ENCODE measurements at places on chromosomes 4 and X.

DNA sequence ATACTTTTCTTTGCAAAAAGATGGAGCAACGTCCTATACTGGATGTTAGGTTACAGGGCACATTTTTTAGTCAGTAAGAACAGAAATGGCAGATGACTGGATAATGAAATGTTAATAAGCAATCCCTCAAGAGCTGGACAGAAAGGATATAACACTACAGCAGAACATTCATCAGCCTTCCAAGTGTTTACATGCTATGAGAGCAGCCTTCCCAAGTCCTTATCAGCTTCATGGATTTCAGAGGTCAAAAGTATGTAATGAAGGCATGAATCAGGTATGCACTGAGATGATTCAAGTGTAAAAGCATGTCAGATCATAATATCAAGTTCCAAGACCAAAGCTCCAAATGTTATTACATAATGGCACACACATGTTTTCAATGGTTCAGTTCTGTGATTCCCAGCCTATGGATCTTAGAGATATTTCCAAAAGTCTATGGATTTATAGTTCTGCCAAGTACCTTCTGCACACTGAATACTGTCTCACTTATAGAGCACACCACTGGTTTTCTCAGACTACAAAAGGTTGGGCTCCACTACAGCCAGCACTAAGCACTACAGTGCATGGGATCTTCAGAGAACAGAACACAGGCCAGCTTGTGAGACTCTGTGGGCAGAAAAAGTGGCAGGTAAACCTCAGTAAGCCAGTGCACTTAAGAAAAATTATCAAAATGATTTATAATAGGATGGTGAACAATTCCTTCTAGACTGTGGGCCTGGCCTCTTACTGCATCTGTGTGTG, 49.2 kb downstream of the GPC4 start:
- peak; percentile 20 for DNase-seq

GRCh38 chr4:32485956-32486355, 1765.8 kb downstream of the PCDH7 start:
- DNase-seq, result no peak

DNA sequence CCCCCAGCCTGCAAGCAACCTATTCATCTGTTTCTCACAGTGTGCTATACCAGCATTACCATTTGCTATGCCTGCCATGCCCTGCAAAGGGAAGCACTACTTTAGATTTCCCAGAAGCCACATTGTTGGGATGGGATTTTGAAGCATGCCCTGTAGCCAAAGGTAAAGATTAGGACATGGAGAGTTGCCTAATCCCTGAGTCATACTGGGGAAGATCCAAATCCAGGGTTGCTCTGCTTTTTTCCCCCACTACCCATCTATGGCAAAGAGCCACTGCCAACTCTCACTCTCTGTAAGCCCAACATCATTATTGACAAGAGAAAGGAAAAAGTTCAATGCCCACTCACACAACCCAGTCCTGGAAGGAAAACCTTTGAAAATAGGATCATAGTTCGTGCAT, 36.7 kb upstream of the TMEM164 start:
- DNase-seq, result no peak

GRCh38 chr4:78293821-78294301, 236.7 kb downstream of the FRAS1 start:
- peak; percentile 59 for DNase-seq

GRCh38 chr4:122742933-122743829, 10.7 kb downstream of the BBS12 start:
- DNase-seq, result no peak

DNA sequence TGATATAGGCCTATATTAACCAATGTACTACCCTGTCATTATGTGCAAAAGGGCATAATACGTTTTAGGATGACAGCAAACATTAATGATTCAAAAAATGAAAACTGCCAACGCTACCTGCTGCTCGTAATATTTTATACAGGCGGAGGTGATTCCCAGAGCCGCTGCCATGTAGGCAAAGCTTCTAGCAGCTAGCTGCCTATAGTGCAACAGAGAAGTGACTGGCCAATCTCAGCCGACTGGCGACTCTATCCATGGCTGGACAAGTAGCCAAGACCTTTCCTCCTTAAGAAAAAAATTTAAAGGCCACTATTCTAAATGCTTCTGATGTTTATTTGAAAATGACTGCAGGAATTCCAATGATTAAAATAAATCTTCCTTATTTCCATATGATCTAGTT, 1.9 kb downstream of the PPARGC1A start:
- DNase-seq, result no peak

DNA sequence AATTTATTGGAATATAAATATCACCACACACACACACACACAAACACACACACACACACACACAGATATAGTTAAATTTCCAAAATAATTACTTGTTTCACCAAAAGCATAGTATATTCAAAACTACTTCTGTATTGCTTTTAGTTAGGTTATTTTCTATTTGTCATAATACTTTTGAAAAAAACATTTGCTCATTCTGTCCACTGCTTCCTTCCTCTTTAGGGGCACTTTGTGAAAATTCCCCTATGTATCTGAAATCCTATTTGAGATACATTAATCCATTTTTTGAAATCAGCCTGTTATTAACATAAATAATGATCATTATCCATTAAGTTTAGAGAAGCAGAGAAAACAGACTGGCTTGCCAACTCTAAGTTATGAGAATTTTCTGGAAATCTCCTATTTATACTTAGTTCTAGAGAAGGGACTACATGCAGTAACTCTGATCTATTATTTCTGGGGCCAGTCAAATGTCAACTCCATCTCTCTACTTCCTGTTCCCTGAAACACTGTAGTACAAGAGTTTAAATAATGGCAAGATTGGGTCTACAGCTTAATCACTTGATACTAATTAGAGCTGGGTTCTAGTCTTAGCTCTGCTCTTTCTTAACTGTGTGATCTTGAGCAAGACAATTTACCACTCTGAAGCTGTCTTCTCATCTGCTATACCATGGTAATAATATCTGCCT, 54.4 kb upstream of the GPR174 start:
- no peak for DNase-seq

DNA sequence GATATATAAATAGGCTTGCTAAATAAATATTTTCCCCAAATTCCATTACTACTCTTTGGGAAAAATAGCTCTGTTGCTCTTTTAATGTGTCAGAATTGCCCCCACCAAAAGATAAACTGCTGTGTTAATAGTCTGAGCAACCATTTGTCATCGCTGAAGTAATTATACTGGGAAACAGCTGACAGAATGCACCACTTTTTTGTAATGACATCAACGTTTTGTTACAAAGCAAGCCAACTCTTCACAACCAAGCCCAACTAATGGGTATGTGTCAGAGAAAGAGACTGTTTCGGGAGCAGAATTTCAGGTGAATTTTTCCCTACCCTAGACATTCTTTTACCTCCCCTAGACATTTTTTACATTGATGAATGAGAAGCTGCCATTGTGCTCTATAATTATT, 405.0 kb upstream of the MAGEB18 start:
- no peak for DNase-seq

GRCh38 chr4:1309261-1310010, 19.7 kb downstream of the MAEA start:
- DNase-seq, result peak; percentile 99

GRCh38 chr4:8325291-8325973, 55.9 kb downstream of the HTRA3 start:
- no peak for DNase-seq

DNA sequence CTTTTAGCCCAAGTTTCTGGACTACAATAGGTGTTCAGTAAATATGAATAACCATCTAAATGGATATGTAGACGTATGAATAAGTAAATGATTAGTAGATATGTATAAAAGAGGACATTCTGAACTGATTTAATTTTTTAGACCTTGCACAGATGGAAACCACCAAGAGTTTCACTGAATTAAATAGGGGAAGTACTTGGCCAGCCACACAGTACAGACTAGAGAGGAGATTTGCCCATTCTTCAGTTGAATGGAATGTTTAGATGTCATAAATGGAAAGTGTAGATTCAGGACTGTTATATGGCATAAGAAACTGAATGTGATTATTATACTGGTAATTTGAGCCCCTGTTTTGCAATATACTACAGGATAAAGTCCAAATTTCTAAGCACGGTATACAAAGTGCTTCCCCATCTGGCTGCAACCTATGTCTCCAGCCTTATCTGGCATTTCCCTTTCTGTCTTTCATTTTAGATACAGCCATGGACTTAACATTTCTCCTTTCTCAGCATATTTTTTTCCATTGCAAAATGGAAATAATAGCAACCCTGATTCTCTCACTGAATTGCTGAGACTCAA, 137.8 kb upstream of the HS3ST1 start:
- DNase-seq, result no peak

GRCh38 chr4:32148111-32148666, 1428.0 kb downstream of the PCDH7 start:
- no peak for DNase-seq

DNA sequence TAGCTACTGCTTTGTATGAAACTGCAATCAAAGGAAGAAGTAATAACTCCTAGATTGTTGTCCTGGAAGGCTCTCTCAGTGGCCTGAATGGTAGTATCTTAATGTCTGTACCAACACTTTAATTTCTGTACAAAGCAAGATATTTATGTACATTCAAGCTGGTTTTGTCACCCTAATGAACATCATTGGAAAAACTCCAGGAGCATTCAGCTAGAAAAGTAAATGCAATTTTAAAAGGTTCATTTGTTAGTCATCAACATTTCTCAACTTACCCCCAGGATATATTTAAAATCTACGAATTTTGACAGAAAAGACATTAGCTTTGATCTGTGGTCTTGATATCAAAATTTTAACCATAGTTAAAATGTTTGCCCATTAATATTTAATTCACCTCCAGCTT, 80.0 kb upstream of the FGF13 start:
- no peak for DNase-seq

Measured in GM03348 (cell line).